NCI-H526 treated with DMSO at 0.1 percent for 48 hours (cell line): ENCODE measurements at places on chromosomes 12 and 14.

DNA sequence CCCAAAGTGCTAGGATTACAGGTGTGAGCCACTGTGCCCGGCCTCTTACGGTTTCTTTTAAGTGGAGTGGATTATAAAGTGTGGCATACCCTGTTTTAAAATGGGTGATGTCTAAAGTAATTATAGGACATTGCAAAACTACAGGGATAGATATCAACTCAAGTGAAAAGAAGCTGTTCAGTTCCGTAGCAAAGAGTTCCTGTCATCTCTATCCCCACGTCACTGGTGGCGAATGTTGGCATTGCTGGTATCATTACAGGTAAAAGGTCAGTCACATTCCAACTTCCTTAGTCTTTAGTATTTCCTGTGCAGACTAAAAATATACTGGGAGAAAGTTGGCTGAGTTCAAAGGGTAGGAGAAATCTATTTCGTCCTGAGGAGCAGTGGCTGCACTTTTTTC is 95.6 kb upstream of the SLC38A2 start:
- DNase-seq = no peak

DNA sequence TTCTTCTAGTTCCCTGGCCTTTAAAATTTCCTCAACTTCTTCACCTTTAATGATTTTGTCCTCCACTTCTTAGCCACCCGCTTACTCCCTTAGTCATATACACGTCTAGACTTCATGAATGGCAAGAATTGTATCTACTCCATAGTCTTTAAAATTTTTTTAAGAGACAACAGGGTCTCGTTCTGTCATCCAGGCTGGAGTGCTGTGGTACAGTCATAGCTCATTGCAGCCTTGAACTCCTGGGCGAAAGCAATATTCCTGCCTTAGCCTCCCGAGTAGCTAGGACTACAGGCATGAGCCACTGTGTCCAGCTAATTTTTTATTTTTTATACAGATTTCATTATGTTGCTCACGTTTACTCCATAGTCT is 47.9 kb downstream of the BBS10 start:
- no peak for DNase-seq

- no peak for DNase-seq
These were observed 42.4 kb downstream of the OVCH1 start for GRCh38 chr12:29455087-29455486.

DNA sequence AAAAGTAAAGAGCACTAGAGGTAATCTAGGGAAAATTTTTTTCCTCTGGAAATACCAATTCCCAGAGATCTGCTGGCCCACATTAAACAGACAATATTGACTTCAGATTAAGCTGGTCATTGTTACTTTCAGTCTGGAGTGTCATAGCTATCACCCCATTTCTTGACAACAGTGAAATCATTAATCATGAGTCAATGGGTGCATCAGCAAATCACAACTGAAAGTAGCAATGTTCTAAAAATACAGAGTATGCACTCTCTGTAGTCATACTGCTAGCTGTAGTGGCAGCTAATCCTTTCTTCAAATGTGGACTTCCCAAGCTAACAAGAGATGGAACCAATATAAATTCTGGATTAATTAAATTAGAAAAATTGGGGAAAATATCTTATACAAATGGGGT is 129.9 kb downstream of the CPNE8 start:
- no peak for DNase-seq

DNA sequence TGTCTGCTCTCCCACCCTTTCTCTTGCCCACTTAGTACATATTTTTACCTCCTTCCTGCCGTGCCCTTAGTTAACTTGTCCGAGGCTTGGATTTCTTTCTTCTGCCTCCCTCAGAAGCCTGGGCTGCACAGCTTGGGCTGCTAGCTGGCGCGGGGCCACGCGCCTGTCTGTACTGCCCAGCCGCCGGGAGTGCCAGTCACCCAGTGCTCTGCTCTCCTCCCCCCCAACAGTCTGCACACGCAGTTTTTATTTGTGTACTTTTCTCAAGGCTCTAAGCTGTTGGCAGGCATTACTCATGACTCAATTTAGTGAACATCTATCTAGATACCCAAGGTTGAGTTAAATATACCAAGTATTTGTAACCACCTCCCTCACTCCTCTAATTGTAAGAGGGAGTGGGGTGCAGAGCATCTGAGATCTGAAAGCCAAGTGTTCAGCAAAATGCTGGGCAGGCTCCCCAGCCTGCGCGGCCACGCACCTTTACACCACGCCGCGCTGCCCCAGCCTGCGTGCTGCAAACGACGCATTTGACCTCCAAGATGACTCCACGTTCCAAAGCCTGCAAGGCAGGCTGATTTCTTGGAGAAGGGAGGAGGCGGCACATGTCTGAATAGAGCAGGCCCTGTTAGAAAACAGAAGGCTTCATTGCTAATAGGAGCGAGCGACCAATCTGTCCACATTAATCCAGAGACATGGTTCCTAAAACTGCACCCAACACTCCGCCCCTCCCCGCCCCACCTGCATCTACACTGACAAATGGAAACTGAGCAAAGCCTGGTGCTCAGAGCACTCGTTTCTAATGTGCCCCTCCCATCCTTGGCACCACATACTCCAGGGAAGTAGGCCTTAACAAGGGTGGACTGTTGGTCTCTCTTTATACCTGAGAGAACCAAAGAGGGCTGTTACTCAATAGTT is 18.2 kb upstream of the CACNA2D4 start:
- DNase-seq = no peak

- no peak for DNase-seq
These were observed 158.5 kb downstream of the FOXA1 start for GRCh38 chr14:37436519-37436918.

DNA sequence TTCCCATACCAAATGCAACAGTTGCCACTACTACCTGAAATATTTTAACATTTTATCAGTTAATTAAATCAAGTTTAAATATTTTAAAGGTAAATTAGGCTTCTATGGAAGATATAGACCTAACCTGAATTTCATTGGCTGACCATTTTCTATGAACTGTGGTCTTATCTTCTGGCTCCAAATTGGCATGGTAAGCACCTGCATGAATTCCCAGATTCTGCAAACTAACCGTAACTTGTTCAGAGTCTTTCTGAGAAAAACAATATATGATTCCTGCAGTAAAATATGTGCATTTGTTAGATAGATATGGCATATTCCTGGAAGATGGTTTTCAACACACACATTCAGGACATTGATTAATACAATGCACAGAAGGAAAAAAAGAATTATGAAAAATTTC is 25.9 kb downstream of the RECQL start:
- DNase-seq = no peak

DNA sequence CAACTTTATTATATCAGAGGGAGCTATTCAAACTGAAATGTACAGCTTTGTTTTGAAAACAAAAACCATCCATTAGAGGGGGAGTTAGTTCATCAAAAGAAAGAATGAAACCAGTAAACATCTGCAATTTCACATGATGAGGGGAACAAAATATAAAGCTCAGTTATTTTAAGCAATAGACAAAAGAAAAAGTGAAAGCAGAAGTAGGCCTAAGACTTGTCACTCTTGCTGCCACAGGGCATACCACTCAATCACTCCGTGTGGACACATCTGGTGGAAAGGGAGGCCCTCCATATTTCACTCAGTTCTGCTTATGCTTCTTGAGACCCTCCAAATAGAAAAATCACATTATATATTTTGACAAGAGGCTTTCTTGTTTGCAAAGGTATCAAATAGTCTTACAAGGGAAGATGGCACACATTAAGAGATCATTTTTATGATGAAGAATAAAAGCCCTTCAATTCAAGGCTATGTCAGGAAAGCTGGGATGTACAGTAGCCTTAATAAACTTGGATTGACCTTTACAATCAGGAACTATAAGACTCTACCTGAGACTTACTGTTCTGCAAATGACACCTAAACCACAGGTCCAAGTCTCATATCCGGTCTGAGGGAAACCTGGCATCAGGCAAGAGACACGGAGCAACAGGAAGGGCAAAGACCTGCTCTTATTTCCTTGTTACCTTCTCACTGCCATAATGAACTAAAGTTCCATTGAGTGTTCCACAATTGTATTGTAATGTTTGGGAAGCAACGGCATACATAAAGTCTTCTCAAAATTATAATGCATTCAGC is 222.5 kb upstream of the GRIP1 start:
- no peak for DNase-seq

DNA sequence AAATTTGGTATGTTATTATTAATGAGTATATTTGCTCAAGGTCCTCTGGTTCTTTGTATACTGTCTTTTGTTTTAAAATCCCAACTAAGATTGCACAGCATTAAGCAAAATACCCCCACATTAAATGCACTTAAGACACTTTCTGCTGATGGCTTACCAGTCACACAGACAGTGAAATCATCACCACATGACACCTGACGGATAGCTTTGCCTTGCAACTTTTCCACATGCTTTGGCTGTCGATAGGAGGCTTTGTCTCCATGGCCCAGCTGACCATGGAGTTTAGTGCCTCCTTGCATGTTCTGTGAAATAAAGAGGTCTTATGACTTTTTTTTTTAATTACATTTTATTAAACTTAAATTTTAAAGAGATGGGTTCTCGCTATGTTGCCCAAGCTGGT is 19.7 kb downstream of the NEK9 start:
- no peak for DNase-seq

- DNase-seq = no peak
These were observed 45.6 kb downstream of the FOXN4 start for GRCh38 chr12:109263439-109263838.

- no peak for DNase-seq
These were observed 3.0 kb downstream of the B4GALNT1 start for GRCh38 chr12:57629897-57630471.

- DNase-seq = no peak
These were observed 553.7 kb upstream of the LMO3 start for GRCh38 chr12:17159506-17160300.

DNA sequence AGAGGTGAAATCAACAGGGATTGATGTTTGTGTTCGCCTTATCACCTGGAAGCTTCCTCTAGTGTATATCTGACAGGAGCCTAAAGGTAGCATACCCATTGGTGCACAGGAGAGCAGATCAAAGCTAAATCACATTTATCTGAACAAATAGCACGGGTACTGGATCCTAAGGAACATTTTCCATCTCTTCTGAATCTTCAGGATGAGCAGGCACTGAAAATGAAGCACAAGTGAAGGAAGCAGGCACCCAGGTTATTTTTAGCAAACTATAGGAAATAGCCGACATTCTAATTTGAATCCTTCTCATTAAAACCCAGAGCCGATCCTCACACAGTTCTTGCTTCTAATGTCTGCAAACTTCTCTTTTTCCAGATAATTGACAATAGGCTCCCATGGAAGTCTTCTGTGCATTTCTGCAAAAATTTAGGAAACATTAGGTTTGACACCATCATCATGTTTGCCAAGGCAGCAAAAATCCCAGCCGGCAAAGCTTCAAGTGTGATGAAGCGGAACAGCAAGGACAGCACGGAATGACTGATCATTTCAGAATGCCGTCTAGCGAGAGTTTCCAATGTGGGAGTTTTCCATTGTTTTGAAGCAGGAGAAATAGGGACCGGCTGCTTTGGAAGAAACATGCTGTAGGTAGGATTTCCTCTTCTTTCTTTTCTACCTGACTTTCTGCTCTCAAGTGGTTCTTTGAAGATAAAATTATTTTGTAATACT is 24.3 kb upstream of the RGS6 start:
- DNase-seq = no peak

DNA sequence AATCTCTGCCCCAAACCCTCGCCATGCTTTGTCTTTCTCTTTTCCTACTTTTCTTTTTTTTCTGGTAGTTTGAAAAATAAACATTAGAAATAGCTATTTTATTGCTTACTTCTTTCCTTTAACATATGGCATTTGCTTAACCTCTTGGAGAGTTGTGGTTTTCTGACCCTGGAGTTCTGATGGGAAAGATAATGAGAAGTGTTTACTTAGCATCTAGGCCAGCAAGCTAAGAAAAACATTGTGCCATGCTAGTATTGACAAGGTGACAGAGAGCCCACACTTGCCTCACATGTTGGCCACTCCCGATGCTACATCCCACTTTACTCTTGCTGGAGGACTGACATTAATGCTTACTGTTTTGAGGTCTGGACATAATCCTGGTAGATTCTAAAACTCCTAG is 886.2 kb downstream of the DIO2 start:
- peak; percentile 49 for DNase-seq

DNA sequence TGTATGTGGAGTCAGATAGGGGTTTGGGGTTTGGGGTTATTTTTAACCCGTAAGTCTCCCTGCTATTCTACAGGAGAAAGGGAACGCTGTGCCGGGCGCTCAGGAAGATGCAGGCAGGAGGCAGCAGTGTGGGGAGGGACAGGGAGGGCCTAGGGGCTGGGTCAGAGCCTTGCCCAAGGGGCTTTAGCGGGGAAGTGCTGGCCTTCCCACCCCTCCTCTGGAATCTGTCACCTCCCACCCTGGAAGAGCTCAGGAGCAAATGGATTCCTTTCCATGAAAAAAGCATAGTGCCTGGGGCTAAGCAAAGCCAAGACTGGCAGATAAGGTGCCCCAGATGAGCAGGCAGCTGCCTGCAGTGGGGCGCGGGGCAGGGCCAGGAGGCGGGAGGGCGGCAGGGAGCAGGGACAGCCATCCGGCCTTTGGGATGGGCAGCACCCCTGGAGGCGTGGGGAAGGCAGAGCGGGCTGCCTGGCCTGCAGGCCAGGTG is 7.3 kb upstream of the INF2 start:
- no peak for DNase-seq

- DNase-seq = no peak
These were observed 152.4 kb upstream of the ATP2B1 start for GRCh38 chr12:89861086-89861485.

- no peak for DNase-seq
These were observed 4.2 kb downstream of the RNASE9 start for GRCh38 chr14:20556500-20557211.

GRCh38 chr12:107903341-107904061 is 129.0 kb downstream of the ASCL4 start:
- DNase-seq = peak; percentile 68

GRCh38 chr12:58435647-58436046 is 484.7 kb downstream of the LRIG3 start:
- DNase-seq = no peak

- peak; percentile 52 for DNase-seq
These were observed 86.3 kb downstream of the KIF26A start for GRCh38 chr14:104224506-104225277.

GRCh38 chr12:47277972-47278448 is 198.3 kb upstream of the AMIGO2 start:
- DNase-seq = no peak

- no peak for DNase-seq
These were observed 136.1 kb downstream of the PAPOLA start for GRCh38 chr14:96638041-96638855.

DNA sequence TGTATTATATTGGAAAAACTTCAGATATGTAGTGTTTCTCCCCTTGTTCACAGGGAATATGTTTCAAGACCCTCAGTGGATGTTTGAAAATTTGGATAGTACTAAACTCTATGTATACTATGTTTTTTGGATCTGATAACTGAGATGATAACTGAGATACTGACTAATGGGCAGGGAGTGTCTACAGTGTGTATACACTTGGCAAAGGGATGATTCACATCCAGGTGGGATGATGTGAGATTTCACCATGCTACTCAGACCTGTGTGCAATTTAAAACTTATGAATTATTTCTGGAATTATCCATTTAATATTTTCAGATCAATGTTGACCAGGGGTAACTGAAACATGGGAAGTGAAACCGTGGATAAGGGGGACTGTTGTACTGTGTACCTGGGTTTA is 13.8 kb downstream of the RAD51B start:
- DNase-seq = no peak
